ENCODE measurements at places on chromosomes 11 and 22.

DNA sequence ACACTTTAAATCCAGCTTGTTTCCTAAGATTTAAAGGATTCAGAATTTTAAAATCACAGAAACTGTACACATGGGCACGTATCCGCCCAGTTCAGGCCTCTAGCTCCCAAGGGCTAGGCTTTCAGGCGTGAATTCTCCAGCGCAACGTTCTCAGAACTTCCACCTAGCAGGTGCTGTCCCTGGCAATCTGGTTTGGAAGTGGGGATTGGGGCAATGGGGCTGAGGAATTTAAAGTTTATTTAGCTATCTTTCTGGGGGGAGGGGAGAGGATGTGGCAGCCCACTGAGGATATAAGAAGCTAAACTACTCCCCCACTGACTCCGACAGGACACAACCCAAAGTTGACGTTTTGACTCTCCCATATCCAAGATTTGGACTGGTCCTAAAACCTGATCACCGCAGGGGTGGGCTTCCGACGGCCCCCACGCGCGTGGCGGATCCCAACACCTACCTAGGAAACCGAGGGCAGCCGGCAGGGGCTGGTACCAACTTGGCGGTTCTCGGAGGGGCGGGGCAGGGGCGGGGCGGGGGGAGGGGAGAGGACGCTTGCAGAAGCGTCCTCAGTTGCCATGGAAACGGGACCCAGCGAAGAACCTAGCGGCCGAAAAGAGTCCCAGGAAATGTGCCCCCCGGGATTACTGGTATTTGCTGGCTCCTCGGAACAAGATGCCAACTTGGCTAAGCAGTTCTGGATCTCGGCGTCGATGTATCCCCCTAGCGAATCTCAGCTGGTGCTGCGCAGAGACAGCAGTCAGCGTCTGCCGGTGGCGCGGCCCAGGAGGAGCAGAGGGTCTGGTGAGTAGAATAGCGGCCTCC, at the start of gene HOATZ:
HOATZ (plus strand) TSS at position 563 of the 816 bp plus-strand sequence; CDS start at position 570, 7 bp downstream.
- DNase-seq: no peak

DNA sequence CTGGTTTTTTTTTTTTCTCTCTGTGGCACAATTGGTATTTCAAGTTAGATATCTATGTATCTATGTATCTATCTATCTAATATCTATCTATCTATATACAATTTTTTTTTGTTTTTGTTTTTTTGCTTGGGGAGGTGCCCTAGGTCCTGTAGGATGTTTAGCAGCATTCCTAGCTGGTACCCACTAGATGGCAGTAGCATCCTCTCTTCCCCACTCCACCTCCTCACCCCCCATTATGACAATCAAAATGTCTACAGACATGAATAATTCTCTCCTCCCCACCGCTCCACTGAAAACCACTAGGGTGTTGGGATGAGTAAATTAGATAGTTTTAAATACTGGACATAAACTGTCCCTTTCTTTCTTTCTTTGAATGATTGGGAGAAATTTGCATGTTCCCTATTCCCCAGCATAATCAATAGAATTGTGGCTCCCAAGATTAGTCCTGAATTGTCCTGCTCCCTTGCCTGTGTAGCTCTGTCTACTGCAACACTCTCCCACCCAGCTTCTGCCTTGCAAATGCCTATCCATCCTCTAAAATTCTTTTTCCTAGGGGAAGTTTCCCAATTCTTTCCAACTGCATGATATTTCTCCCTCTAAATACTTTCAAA, 1152.4 kb downstream of the LRRC4C start:
- DNase-seq: no peak

DNA sequence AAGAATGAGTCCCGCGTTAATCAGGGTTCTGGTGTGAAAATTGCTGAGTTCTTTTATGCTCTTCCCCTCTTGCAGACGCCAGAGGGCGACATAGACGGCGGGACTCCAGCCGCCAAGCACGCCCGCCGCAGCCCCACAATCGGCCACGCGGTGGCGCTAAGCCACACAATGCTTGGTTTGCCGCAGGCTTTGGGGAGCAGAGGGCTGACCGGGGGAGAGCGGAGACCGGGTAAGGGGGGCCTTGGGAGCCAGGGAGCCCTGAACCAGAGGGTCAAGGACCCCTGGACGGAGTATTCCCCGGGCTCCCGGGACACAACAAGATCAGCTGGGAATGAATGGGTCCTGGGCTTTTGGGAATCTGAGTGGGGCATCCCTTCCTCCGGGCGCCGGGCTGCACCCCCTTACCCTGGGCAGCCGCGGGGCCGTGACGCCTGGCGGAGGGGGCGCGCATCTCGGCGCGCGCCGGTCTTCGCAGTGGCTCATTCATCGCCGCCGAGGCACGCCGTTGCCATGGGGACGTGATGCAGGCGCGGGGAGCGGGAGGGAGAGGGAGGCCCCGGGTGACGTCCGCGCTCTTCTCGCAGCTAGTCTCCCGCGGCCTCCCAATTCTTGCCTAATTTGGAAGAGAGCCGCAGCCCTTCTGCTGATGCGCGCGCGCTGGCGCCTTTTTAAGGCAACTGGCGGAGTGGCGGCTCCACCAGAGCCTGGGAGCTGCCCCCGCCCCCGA, 12.2 kb upstream of the NPAS4 start:
- DNase-seq: peak; percentile 79

DNA sequence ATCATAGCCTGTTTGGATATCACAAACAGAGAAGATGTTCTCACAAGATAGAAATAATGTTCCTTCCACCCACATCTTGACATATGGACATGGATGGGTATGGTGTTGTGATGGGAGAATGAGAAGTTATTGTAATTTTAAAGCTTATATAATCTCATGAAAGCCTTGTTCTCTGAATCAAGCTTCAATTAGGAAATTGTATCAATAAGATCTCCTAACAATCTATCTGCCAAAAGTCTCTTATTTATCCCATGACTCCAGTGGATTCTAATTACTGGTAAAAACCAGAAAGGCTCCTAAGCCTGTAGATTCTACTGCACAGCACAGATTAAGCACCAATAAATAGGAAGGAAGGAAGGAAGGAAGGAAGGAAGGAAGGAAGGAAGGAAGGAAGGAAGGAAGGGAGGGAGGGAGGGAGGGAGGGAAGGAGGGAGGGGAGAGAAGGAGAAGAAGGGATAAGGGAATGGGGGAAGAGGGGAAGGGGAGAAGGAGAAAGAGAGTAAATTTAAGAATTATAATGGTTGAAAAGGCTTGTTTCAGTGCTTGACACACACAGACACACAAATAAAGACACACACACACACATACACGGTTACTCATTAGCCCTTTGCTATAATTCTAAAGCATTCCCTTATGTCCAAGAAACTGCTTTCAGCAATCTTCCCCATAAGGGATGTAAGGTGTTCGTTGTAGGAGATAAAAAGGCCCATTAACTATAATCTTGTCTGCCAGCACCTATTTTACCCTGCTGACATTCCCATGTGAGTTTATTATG, 258.0 kb upstream of the API5 start:
- no peak for DNase-seq

DNA sequence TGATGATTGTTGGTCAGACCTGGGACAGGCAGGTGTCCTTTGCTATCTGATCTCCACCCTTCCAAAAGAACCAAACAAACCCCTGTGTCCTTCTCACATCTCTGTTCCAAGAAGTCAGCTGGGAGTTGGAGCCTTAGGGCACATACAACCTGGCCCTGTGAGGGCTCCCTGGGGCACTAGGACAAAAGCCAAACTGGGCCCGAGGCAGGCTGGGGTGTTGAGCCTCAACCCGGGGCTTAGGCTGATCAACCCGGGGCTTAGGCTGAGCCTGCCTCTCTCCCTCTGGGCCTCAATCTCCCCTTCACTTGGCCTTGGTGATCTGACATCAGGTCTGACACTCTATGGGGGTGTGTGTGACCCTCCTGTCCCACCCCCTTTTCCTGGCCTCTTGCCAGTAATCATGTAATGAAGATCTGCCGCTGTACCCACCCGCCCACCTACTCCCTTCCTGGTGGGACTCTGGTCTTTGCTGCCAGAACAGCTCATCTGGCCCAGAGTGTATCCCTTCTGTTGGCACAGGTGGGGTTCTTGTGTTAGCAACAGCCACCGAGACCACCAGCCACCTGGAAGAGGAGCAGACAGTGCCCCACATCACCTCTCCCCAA, 22.8 kb upstream of the UVRAG start:
- no peak for DNase-seq

GRCh38 chr11:84430661-84431060, 1144.5 kb upstream of the CCDC90B start:
- no peak for DNase-seq

DNA sequence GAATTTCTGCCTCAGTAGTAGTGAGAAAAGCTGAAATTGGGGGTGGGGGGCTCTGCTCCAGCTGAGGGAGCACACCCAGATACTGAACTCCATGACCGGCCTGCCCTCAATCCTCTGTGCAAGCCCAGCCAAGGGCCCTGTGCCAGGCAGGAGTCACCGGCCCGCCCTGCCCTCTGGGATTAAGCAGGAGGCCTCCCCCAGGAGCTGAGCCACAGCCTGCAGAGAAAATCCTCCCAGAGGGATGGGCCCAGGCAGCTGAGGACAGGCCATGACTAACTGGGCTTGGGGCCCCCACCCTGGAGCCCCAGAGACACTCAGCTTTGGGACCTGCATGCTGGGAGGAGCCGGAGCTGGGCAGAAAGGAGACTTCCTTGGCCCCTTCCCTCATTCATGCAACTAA, 48.8 kb downstream of the MN1 start:
- DNase-seq: no peak

DNA sequence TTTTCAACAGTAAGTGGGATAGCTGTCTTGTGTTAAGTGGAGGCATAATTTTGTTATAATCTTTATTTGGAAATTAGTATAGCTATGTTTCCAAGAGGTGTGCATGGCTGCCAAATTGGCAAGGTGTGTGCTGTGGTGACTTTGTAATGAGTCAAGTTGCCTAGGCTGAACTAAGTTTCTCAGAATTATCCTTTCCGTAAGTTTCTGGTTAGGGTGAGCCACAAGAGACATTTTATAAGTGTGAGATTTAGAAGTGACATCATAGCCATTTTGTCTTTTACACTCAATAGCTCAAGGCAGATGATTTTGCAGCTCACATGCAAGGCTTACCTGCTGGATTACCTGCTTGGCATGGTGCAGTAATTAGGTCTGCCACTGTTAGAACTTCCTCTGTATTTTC, 90.3 kb downstream of the C11orf87 start:
- no peak for DNase-seq

DNA sequence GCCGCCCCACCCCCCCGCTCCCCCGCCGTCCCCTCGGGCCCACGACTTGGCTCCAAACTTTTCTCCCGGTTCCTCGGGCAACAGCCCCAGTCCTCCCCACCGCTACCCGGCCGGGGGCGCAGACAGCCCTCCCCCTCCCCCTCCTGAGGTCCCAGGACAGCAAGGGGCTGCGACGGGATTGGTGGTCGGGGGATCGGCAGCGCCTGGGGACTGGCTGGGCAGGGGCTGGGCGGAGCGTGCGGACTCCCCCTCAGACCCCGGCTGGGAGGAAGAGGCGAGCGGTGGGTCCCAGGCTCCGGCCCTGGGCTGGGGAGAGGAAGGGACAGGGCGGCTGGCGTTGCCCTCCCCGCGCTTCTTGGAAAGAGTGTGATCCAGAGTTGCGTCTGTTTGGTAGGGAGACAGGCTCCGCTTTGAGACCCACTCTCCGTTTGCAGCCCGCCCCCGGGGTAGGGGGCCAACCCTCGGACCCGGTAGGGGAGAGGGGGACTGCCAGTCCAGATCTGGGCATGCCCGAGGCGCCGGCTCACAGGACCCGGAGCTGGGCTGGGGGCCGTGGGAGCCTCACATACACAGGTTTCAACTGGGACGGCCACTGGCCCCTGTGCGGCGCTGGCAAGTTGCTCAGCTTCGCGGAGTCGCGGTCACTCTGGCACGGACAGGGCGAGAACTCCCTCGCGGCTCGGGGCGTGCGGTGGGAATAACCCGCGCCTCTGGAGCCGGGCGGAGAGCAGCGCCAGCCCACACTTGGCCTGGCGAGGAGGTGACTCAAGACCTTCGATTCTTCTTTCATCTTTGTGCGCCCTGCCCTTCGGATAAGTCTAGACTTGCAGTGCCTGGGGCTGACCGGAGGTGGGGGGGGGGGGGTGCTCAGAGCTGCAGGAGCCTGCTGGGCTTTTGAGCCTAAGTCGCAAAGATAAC, 999 bp downstream of the TSKU start:
- no peak for DNase-seq

DNA sequence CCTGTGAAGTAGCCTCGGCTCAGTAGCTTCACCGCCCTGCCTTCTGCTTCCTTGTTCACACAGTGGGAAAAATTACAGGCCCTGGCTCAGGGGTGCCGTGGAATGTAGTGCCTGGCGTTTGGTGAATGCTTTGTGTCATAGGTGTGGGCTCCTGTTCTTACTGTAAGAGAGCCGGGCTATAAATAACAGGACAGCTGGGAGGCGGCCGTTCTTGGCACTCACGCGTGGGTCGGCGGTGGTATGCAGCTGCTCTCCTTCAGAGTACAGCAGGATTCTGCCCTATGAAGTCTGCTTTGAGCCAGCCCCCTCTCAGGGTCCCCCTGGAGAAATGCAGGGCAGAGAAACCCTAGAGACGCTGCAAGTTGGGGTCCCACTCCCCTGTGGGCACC, 84.2 kb downstream of the CTTN start:
- no peak for DNase-seq

- no peak for DNase-seq
These were observed 10.4 kb upstream of the PPARA start for GRCh38 chr22:46139895-46140350.

GRCh38 chr11:77191429-77191822, 63.4 kb downstream of the MYO7A start:
- no peak for DNase-seq

- DNase-seq: no peak
These were observed 194.0 kb downstream of the LARGE1 start for GRCh38 chr22:33726294-33726734.

DNA sequence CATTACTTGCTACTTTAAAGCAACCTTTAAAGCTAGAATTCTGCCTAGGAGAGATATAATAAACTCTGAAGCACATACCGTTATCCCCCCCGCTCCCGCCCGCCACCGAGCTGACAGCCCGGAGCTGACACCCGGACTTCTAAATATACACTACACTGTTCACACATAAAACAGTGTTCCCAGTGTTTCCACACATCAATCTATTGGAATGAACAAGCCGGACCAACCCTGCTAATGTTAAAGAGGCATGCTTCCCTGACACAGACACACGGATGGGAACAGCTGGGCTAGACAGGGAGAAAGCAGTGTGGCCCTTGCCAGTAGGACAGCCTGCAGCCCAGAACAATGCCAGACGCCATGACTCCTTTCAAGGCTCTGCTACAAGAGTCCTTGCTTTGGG, 108.4 kb upstream of the CSNK2A3 start:
- DNase-seq: no peak

DNA sequence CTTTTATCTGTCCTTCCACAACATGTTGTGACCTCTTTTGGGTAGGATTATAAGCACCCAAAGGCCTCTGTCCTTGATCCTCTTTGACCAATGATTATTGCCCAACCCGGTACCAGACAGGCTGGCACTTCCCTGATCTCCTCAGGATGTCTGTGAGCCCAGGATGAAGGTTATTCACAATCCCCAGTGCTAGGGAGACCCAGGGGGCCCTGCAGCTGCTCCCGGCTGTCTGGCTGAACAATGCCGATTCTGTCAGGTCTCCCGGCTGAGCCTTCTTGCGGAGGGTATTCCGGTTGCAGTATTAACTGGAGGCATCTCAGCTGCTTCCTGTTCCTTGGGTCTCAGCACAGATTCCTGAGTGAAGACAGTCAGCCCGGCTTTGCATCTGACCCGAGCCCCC, 71.2 kb upstream of the CDON start:
- no peak for DNase-seq
